RCC 7860 (cell line): ENCODE measurements at places on chromosomes 13 and 19.

- DNase-seq = no peak
Observed at GRCh38 chr13:25864116-25864515, 187.7 kb downstream of the SHISA2 start.

DNA sequence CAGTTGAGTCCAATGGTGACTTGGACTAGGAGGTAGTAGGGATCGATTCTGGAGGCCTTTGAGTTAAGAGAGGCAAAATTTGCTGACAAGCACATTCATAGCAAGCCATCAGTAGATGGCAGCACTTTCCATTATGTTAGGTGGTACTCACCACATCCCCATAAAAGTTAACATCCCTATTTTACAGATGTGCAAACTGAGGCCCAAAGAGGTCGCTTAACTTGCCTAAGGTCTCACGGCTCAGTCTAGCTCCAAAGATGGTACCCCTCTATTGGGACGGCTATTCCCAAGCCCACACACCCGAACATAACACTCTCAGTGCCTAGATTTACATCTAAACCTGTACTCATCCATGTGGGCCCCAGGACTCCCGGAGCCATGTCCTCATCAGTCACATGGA is 21.5 kb upstream of the FOSB start:
- peak; percentile 40 for DNase-seq

DNA sequence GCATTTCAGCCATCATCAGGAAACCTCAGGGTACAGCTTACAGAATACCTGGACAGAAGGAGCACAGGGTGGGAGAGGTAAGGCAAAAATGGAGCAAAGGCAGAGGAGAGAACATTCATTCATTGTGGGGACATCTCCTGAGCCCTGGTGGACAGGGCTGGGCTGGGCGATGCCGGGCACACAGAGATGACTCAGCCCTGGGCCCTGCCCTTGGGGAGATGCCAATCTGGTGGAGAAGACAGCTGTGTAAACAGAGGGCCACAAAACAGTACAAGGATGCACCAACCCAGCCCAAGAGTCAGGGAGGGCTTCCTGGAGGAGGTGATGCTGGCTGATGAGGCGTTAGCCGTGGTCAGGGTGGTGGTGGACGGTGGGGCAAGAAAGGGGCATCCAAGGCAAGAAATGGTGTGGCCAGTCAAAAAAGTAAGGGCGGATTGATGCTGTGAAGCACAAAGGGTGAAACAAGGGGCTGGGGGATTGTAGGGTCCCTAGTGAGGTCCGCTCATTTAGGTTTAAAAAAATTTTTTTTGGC is 3.6 kb upstream of the HAS1 start:
- no peak for DNase-seq

- DNase-seq = no peak
Observed at GRCh38 chr19:55132453-55133129, 15.2 kb upstream of the PPP1R12C start.

GRCh38 chr19:709965-710571 is 1.3 kb downstream of the PALM start:
- no peak for DNase-seq

DNA sequence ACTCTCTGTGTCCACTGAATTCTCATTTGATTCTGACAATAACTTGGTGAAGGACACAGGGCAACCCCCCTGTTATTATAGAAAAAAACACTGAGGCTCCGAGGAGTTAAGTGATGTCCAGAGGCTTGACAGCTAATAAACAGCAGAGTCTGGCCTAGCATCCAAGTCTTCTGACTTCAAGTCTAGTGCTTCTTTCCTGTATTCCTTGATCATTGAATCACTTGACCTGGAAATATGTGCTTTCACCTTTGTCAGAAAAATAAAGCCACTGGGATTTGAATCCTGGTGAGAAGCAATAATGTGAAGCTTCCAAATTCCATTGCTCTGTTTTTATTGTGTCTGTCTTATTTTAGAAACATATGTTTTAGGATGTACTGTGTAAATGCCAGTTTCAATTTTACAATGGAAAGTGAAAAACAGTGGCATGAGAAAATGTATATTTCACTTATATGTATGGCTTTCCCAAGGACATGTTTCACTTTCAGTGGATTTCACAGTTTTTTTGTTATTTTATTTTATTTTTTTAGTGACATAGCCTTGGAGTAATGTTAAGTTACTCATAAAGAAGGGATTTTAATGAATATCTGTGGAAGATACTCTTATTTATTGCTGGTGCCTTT is 190.2 kb downstream of the GPC6 start:
- no peak for DNase-seq

- DNase-seq = no peak
Observed at GRCh38 chr19:58033741-58034476, at the start of gene ZSCAN1. Gene ZSCAN1, plus strand, starts transcription at chr19:58034025. Its CDS starts 3,812 bp downstream, at chr19:58037837.

- no peak for DNase-seq
Observed at GRCh38 chr13:65275838-65276630, 1954.1 kb downstream of the PCDH9 start.

DNA sequence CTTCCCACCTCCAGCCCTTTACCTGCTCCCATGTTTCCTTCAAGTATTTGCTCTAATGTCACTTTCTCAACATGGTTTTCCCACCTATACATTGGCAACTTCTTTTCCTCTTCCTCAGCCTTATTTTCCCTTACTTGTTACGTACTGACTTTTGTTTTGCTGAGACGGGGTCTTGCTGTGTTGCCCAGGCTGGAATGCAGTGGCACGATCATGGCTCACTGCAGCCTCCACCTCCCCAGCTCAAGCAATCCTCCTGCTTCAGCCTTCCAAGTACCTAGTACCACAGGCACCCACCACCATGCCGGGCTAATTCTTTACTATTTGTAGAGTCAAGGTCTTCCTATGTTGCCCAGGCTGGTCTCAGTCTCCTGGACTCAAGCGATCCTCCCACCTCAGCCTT is 5.0 kb downstream of the PRODH2 start:
- no peak for DNase-seq

GRCh38 chr19:39416152-39417120 is 4.0 kb downstream of the PLEKHG2 start:
- DNase-seq = no peak

DNA sequence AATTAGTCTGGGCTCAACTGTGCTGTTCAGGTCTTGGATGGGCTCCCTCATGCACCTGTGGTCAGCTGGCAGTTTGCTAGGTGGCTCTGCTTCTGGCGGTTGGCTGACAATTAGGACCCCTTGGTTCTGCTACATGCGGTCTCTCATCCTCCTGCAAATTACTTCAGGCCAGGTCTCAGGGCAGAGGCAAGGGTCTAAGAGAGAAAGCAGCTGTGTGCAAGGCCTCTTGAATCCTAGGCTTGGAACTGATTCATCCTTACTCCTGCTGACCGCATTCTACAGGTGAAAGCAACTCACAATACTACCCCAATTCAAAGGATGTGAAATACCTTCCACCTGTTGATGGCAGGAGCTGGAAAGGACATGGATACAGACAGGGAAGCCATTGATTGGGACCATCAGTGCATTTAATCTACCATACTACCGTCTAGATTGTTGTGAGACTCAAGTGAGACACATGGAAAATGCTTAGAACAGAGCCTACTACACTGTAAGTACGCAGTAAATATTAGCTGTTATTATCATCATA is 19.1 kb downstream of the CBY2 start:
- DNase-seq = no peak

- no peak for DNase-seq
Observed at GRCh38 chr19:6886277-6886897, 992 bp upstream of the ADGRE1 start.

DNA sequence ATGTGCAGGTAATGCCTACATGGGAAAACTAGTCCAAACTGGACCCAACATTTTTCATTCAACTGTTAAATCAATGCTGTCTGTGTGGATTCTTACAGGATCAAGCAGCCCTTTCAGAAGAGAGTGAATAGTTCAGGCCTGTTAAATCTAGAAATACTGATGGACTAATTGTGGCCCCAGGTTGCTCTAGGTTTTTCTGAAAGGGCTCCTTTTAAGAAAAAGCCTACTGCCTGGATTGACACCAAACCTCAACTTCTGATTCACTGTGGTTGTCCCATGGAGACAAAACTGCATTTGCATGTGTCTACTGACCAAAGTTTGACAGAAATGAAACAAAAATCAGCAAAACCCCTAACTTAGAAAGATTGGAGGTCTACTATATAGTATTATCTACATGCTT is 437.0 kb downstream of the KLF12 start:
- DNase-seq = no peak

- DNase-seq = no peak
Observed at GRCh38 chr19:47644199-47644598, 35.3 kb downstream of the BICRA start.

DNA sequence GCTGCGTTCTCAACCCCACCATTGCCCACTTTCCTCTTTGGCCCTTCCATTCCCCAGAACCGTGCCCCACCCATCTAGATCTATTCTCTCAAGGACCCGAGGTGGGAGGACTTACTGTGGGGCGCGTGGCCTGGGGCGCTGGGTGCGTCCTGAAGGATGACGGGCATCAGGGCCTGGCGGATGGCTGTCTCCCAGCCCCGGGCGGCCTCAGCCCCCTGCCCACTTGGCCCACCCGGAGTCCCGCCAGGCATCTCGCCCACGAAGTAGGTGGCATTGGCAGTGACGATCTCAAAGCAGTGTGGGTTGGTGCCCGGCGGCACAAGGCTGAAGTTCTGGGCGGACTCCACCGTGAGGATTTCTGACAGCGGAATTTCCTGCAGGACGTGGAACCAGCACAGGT is 23.2 kb downstream of the PRKD2 start:
- DNase-seq = no peak

DNA sequence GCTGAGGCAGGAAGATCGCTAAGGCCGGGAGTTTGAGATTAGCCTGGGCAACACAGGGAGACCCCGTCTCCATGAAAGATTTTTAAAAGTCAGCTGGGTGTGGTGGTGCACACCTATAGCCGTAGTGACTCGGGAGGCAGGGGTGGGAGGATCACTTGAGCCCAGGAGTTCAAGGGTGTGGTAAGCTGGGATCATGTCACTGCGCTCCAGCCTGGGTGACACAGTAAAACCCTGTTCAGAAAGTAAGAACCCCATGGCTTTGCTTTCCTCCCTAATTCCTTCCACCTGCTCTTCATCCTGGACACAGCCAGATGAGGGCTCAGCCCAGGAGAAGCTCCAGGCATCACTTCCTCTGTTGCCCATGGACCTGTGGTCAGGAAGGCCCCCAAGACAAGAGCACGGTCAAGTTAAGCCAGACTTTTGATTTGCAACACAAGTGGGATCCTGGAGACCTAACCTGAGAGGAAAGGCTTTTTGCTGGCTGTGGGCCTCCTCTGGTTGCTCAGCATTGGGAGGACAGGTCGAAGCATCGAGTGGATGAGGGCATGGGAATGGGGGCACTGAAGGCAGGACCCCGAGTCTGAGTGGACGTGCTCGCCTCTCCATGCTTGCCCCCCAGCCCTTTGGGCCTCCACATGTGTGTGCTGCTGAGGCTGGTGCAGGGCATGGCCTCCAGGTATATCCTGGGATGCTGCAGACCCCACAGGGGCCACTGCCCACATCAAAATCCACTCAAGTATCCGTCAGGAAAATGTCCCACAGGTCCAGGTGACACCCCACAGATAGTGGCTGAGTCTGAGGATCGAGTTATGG is 25.4 kb downstream of the TUBA3C start:
- DNase-seq = no peak

DNA sequence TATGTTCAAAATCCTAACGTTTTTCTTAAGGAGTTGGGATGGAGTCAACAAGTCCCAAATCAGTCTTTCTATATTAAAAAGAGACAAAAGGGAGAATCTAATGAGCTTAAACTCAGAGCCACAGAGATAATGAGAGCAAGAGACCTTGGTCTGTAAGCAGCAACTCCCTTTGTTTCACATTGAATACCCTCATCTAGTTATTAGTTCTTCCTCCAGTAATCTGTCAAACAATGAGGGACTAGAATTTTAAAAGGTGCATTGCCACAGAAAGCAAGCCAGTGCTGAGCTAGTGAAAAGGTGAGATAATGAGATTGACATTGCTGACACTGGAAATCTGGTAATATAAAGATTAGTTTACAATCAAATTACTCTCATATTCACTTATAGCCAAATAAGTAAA is 718.6 kb downstream of the DACH1 start:
- no peak for DNase-seq

DNA sequence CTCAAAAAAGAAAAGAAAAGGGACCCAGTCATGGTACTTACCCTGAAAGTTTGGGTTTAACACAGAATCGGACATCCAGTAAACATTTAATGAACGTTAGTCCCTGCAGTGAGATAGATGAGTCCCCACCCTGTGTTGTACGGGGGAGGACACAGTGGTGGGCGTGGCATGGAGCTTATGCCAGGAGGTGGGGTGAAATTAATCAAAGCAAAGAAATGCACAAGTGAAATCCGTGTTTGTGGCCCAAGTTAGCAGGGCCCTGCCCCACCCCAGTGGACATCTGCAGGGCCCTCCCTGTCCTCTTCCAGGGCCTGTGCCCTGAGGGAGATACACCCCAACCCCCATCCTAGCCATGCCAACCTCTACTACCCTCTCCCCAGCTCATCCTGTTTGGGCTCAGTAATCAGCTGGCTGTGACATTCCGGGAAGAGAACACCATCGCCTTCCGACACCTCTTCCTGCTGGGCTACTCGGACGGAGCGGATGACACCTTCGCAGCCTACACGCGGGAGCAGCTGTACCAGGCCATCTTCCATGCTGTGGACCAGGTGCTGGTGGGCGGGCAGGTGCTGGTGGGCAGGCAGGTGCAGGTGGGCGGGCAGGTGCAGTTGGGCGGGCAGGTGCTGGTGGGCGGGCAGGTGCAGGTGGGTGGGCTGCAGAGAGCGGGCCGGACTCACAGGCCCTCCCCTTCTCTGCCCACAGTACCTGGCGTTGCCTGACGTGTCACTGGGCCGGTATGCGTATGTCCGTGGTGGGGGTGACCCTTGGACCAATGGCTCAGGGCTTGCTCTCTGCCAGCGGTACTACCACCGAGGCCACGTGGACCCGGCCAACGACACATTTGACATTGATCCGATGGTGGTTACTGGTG is 3.9 kb downstream of the MCOLN1 start:
- no peak for DNase-seq
